Stimulated activated CD8-positive, alpha-beta memory T cell treated with anti-CD3 and anti-CD28 coated beads, Interleukin-7, amount 100 ng/mL, for 1 hour (primary cell): ENCODE measurements at places on chromosomes 6 and 20.

- DNase-seq: no peak
These were observed 1224.0 kb upstream of the ADGRB3 start for GRCh38 chr6:67411036-67411435.

- DNase-seq: no peak
These were observed 57.4 kb upstream of the SLCO4A1 start for GRCh38 chr20:62584671-62585460.

GRCh38 chr6:109701221-109701620 lies 10.1 kb downstream of the FIG4 start:
- DNase-seq: no peak

DNA sequence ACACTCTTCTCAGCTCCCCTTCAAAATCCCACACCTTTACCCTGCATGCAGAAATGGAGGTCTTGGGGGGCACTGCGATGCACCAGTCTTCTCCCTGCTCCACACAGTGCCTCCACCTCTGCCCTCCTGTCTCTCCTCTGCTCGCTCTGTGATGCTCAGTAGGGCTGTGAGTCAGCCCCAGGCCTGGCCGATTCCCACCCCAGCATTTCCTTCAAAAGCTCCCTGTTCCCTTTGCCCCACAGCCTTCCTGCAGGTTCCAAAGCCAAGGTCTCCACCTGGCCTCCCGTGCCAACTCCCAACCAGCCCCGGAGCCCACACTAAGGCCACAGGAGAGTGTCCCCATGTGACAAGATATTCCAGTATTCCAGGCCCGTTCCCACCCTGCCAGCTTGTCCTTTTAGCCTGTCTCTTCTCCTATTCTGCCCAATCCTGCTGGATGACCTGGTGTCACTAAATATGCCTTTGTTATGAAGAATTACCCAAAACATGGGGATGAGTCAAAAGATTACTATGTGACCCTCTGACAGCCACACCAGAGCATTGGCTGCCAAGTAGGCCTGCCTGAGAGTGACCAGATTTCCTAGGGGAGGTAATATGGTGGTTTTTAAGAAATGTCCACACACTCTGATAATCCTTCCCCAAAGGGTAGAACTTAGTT lies 118.9 kb upstream of the NXT1 start:
- DNase-seq: no peak

- no peak for DNase-seq
These were observed 84.4 kb downstream of the WASF1 start for GRCh38 chr6:110095101-110095500.

DNA sequence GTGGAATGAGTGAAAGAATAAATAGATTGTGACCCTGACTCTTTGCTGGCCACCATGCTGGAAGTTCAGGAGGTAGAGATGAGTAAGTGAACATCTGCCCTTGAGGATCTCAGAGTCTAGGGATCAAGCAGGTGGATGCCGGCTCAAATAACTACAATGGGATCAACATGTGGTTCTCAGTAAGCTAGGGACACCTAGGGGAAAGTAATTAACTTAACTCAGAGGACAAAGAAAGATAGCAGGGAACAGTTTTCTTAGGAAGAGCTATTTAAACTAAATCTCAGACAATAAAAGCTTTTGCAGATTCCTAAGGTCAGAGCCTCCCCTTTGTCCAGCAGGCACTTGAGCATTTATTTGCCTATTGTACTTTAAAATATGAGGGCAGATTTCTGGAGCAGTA lies 29.1 kb downstream of the SLC13A3 start:
- no peak for DNase-seq

DNA sequence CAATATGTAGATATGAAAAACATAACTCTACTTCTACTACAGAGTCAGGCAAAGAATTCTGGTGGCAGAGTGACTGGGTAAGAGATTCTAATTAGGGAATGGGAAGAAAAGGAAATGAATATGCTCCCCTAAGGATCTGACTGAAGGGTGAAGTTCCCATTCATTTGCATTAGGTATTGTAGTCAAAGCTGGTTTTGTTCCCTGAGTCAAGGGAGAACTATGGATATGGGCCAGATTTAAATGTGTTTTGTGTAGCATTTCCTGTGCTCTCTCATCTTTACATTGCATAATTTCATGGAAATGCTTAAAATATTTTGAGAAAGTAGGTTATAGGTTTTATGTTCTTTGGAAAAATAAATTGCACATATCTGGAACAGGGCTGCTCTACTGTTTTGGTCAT lies 299.7 kb downstream of the BTBD3 start:
- no peak for DNase-seq

DNA sequence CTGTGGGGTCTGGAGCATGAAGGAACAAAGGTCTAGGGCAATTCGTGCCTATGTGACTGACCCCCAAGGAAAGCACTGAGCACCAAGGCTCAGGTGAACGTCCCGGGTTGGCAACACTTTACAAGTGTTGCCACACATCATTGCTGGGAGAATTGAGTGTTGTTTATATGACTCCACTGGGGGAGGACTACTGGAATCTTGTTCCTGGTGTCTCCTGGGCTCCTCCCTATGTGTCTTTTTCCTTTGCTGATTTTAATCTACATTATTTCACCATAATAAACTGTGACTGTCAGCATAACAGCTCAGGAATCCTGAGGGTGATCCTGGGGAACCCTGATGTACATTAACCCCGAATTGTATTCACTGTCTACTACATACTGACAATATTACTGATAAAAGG lies 207.7 kb upstream of the BMP2 start:
- DNase-seq: no peak

DNA sequence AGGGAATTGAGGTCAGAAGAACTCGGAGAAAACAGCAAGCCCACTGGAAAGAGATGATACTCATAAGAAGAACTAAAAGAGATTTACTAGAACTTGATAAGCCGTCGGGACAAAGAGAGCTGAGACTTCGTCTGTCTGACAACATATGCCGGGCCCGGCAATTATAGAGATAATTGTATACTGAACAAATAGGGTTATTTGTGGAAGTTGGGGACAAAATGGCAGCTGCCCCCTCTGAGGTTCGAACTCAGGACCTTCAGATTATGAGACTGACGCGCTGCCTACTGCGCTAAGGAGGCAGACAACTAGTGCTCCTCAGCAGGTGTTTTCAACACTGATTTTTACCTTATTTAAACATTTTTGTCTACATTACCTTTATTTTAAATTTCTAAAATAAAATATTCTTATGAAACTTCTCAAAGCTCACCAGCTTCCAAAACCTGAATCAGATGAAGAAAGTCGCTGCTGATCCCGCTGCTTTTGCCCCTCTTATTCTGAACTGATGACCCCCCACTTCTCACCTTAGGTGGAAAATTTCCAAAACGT lies 29.3 kb upstream of the TRIM27 start:
- no peak for DNase-seq

- no peak for DNase-seq
These were observed 118.3 kb downstream of the KIF13A start for GRCh38 chr6:17869010-17869752.

GRCh38 chr6:120700001-120700400 lies 634.3 kb downstream of the TBC1D32 start:
- no peak for DNase-seq

GRCh38 chr6:33963136-33963750 lies 159.4 kb upstream of the MLN start:
- no peak for DNase-seq

GRCh38 chr6:16533210-16533609 lies 228.1 kb downstream of the ATXN1 start:
- DNase-seq: no peak

GRCh38 chr20:61052776-61053442 lies 199.2 kb upstream of the CDH4 start:
- DNase-seq: no peak

DNA sequence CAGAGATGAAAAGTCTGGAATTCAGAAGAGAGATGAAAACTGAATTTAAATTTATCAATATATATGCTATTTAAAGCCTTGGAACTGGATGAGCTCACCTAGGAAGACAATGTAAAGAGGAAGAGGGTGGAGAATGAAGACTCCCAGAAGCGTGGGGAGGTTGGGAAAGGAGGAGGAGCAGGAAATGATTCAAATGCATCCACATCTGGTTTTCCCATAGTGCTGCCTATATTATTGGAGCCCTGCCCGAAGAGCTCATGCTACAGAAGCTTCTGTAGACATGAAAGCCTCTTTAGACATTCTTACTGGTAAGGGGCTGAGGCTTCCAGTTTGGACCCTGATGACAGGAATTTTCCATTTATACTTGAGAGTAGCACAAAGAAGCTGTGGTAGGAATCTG lies 19.2 kb downstream of the PDE7B start:
- no peak for DNase-seq

GRCh38 chr20:48594533-48594932 lies 233.3 kb downstream of the PREX1 start:
- no peak for DNase-seq

DNA sequence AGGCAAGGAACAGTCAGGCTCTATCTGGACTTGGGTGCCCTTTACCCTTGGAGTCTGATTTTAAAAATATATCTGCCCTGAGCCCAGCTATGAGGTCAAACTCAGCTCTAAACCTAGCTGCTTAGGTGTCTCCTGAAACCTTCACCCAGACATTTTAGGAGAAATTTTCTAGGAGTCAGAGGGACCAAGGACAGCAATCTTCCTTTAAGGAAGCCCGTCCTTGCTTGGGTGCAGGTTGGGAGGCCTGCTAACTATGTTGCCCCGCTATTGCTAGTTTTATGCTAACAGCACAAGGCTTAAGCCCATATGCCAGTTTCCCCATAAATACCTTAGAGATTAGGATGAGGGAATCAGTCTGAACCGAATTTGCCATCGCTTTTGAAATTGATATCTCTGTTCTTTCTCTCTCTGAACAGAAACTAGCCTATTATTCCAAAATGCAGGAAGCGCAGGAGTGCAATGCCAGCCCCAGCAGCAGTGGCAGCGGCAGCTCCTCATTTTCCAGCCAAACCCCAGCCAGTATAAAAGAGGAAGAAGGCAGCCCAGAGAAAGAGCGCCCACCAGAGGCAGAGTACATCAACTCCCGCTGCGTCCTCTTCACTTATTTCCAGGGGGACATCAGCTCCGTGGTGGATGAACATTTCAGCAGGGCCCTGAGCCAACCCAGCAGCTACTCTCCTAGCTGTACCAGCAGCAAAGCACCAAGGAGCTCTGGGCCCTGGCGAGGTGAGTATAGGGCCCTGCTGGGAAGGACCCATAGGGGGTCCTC lies 2.6 kb downstream of the VGLL2 start:
- DNase-seq: no peak

DNA sequence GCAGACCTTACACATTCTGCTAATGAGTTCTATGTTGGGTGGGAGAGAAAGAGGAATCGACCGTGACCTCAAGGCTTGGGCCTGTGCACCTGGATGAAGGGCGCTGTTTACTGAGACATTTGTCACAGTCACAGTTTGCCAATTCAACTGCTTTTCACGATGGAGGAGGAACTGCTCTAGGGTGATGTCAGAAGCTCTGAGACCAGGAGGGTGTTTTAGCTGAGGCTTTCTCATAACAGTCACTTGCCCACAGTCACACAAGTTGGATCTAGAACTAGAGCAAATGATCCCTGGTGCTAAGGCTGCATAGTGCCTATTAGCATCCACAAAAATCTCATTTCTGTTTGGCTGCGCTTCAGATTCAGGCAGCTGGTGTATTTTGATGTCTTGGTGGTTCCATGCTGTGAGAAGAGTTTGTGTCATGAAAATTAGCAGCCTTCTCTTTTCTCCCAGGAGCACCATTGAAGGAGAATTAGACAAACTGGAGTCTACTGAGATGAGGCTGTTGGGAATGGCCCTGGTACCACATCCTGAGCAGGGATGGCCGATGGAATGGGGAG lies 83.3 kb upstream of the TGM3 start:
- DNase-seq: no peak

DNA sequence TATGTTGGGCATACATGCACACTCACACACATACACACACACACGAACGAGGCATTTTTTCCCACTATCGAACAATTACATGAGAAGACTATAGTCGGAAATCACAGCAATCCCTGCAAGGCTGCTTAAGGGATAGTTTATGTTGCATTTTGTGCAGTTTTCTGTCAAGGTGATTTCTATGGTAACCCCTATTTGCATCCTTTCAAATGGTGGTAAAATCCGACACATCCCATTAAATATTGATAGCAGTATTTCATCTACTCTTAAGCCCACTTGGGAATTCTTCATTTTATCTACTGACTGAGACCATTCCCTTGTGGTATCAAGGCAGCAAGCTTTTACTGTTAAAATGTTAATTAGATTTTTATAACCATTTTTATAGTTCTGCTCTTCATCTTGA lies 457.8 kb downstream of the HACE1 start:
- DNase-seq: no peak
